ENCODE measurements at places on chromosomes 7 and 10. TPM values are rescaled to one million over a fixed set of nuclear protein-coding genes. Genes with fewer than 3 reads are reported as not detected.

The CCL24 gene
- not detected for total RNA-seq

The ARL4A gene
- 116 TPM for total RNA-seq

The GIMAP4 gene
- total RNA-seq: 6.5 TPM

The HABP2 gene
- total RNA-seq: not detected

The ASCC1 gene
- total RNA-seq: 21.0 TPM

The NXPH1 gene
- not detected for total RNA-seq

The PLEKHS1 gene
- total RNA-seq: 0.32 TPM

DNA sequence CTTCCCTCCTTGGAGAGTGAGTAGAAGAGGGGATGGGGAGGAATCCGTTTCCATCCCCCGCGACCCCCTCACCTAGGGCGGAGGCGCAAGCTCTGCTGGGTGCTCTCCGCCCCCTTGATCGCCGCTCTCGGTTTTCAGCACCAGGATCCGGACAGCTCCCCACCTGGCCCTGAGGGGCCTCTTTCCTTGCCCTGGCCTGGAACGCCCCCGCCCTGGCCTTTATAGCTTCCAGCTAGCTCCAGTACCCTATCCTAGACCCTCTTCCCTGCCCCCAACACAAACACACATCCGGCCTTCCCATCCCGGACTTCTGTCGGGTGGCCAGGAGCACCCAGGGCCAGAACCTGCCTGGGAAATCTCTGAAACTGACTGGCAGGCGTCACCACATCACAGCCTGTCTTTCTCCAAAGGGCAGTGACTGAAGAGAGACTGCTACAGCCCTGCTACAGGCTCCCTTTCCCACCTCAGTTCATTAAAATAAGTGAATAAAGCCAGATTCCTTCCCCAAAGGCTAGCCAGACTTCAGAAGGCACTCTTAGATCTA, 72.3 kb upstream of the LEP start:
- H3K27me3 ChIP-seq: peaks cover 85% of the 10 kb centered on the region
- no peaks in the 10 kb centered on the region for H3K36me3 ChIP-seq
- H3K4me3 ChIP-seq: no peak overlapping the region
- peak; percentile 47 for DNase-seq
- peaks cover 24% of the 10 kb centered on the region for H3K4me1 ChIP-seq

- no peaks in the 10 kb centered on the region for H3K36me3 ChIP-seq
- H3K4me1 ChIP-seq: peaks cover 3% of the 10 kb centered on the region
- no peak overlapping the region for H3K27ac ChIP-seq
Observed at GRCh38 chr10:26335574-26336093, 102.5 kb upstream of the APBB1IP start.

DNA sequence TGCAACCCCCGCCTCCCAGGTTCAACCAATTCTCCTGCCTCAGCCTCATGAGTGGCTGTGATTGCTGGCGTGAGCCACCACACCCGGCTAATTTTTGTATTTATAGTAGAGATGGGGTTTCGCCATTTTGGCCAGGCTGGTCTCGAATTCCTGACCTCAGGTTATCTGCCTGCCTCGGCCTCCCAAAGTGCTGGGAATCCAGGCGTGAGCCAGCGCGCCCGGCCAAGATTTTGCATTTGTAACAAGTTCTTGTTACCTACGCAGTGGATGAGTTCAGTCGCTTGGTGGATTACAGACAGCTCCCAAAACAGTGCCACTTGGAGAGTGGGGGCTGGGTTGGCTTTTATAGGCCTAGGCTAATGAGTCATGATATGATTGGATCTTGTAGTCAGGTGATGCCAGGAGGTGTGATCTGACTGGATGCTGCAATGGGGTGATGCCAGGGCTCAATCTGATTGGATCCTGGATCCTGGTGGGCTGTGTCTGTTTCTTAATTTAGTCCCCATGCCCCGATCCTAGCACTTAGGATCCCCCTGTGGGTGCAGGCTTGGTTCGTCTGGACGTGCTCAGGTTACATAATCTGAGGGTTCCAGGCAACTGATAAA, 20.3 kb downstream of the SBDS start:
- H3K27me3 ChIP-seq: no peaks in the 10 kb centered on the region
- DNase-seq: no peak
- no peaks in the 10 kb centered on the region for H3K4me1 ChIP-seq
- no peak overlapping the region for H3K27ac ChIP-seq
- H3K36me3 ChIP-seq: no peaks in the 10 kb centered on the region

DNA sequence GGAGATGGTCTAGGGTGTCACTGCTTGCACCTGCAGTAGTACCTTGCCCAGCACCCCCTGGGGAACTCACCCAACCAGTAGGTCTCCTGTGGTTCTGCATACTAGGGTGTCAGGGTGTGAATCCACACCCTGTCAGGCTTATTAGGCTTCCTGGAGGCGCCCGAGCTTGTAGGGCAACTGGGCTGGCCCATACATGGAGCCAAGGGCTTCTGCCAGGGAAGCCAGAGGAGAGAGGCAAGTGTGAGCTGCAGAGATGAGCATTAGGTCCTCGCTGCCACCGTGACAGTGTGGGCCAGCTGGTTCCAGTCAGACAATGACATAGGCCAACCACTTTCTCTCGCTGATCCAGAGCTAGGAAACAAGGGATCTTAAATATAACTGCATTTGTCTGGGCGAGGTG, 11.2 kb downstream of the MXI1 start:
- H3K36me3 ChIP-seq: no peaks in the 10 kb centered on the region
- no peak overlapping the region for H3K4me3 ChIP-seq
- peaks cover 53% of the 10 kb centered on the region for H3K4me1 ChIP-seq
- H3K27me3 ChIP-seq: no peaks in the 10 kb centered on the region
- peak overlapping the region; percentile 8 for H3K27ac ChIP-seq
- no peak for DNase-seq

DNA sequence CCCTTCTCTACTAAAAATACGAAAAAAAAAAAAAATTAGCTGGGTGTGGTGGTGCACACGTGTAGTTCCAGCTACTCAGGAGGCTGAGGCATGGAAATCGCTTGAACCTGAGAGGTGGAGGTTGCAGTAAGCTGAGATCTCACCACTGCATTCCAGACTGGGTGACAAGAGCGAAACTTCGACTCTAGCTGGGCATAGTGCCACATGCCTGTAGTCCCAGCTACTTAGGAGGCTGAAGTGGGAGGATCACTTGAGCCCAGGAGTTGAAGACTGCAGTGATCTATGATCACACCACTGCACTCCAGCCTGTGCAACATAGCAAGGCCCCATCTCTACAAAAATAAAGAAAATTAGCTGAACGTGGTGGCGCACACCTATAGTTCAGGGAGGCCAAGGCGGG, 1.2 kb upstream of the SPACDR start:
- H3K27ac ChIP-seq: no peak overlapping the region
- peaks cover 42% of the 10 kb centered on the region for H3K4me1 ChIP-seq
- H3K4me3 ChIP-seq: no peak overlapping the region
- peaks cover 17% of the 10 kb centered on the region for H3K36me3 ChIP-seq
- H3K27me3 ChIP-seq: no peaks in the 10 kb centered on the region

GRCh38 chr7:144473908-144474307, 70.4 kb upstream of the NOBOX start:
- H3K4me3 ChIP-seq: no peak overlapping the region
- no peak for DNase-seq
- no peaks in the 10 kb centered on the region for H3K4me1 ChIP-seq
- no peaks in the 10 kb centered on the region for H3K36me3 ChIP-seq
- no peak overlapping the region for H3K27ac ChIP-seq

DNA sequence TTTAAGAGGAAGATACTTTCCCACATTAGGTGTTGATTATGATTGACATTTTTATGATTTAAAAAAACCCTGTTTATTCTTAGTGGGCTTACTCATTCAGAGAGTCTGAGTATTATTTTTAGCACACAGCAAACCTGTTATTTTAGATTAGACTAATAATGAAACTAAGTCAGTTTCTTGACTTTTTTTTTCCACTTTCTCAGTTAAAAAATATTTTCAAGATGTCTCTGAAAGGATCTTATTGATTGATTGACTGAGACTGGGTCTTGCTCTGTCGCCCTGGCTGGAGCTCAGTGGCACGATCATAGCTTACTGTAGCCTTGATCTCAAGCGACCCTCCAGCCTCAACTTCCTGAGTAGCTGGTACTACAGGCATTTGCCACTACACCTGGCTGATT, 20.4 kb upstream of the INPP5F start:
- DNase-seq: no peak
- no peak overlapping the region for H3K27ac ChIP-seq
- no peaks in the 10 kb centered on the region for H3K27me3 ChIP-seq
- no peak overlapping the region for H3K4me3 ChIP-seq
- H3K36me3 ChIP-seq: no peaks in the 10 kb centered on the region
- H3K4me1 ChIP-seq: no peaks in the 10 kb centered on the region

DNA sequence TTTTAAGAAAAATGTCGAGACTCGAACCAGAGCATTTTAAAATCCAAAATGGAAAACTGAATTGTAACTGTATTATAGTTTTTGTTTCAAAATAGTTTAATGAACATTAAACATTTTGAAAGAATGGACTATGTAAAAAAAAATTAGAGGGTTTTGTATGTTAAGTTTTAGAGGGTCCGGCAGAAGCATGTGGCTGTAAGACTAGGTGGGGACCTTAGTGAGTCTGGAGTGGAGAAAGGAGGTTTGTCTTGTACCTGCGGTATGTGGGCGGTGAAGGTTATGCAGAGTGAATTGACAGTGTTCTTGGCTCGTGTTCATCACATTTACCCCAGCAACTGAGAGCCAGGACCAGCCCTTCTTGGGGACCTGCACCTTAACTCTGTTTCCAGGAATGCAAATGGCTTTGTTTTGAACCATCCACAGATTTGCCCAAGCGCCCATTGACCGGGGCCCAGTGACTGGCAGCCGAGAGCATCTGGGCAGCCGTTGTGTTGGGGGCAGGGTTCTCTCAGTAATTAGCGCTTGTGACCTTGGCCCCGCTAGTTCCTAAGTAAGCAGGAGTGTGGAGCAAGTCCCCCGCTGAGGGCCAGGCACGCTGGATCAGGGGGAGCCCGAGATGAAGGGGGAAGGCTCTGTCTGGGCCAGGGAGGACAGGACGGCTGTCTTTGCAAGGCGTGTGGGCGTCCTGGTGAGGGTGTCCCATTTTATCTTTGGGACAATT, 1.4 kb upstream of the KLF6 start:
- DNase-seq: no peak
- peaks cover 12% of the 10 kb centered on the region for H3K4me1 ChIP-seq

- no peaks in the 10 kb centered on the region for H3K4me1 ChIP-seq
- no peaks in the 10 kb centered on the region for H3K27me3 ChIP-seq
- H3K4me3 ChIP-seq: no peak overlapping the region
- DNase-seq: no peak
Observed at GRCh38 chr7:115975766-115976165, 54.8 kb downstream of the TFEC start.

- no peak for DNase-seq
- no peaks in the 10 kb centered on the region for H3K4me1 ChIP-seq
- H3K36me3 ChIP-seq: no peaks in the 10 kb centered on the region
- H3K27ac ChIP-seq: no peak overlapping the region
- no peaks in the 10 kb centered on the region for H3K27me3 ChIP-seq
Observed at GRCh38 chr10:48776528-48776927, 91.9 kb downstream of the WDFY4 start.

- no peaks in the 10 kb centered on the region for H3K4me1 ChIP-seq
- no peaks in the 10 kb centered on the region for H3K27me3 ChIP-seq
- no peak for DNase-seq
- no peaks in the 10 kb centered on the region for H3K36me3 ChIP-seq
Observed at GRCh38 chr7:142459551-142459963, 201.7 kb upstream of the PRSS58 start.

DNA sequence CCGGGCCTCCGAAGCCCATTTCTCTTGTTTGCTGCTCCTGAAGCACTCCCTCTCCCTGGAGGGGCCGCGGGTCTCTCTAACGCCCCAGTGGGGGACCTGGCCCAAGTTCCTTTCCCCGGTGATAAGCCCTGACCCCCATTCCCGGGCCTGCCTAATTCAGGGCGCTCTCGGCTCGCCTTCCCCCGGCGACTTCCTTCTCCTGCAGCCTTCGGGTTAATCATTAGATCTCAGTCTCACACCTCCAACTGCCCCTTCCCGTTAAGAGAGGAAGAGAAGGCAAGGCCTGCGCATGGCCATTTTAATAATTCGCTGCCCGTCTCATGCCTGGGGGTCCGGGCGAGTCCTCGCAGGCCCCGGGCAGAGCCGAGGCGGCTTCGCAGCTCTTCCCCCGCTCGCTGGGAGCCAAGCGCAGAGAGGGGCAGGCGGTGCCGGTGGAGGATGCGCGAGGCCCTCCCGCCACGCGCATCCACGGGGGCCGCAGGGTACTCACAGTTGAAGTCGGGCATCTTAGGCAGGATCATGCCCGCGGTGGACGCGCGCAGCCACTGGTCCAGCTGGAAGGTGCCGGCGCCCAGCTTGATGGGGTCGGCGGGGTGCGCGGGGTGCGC, 1.2 kb downstream of the MNX1 start:
- peak overlapping the region; percentile 29 for H3K4me3 ChIP-seq
- DNase-seq: peak; percentile 72
- H3K36me3 ChIP-seq: no peaks in the 10 kb centered on the region
- H3K27me3 ChIP-seq: peaks cover 98% of the 10 kb centered on the region

DNA sequence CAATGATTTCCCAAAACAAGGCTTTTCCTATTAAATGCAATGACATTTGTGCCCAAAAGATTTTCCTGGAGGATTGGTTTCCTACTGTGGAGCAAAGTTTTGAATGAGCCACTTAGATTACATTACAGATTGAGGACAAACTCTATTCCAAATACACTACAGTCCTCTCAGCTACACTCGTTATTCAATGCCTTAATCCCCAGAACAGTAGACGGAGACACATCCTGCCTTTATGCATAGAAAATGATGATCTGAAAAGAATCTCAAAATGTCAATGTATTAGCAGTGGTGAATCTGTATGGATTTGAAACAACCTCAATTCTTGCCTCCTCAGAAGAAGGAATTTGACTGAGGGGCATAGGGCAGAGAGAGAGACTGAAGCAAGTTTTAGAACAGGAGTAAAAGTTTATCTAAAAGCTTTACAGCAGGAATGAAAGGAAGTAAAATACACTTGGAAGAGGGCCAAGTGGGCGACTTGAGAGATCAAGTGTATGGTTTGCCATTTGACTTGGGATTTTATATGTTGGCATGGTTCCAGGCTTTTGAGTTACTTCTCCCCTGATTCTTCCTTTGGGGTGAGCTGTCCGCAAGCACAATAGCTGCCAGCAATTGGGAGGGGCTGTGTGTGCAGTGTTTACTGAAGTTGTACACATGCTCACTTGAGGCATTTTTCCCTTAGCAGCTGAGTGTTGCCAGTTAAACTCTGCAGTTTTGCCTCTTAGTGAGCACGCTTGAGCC, 891.9 kb upstream of the MBL2 start:
- H3K27me3 ChIP-seq: no peaks in the 10 kb centered on the region
- no peak overlapping the region for H3K4me3 ChIP-seq
- H3K27ac ChIP-seq: no peak overlapping the region
- DNase-seq: no peak

DNA sequence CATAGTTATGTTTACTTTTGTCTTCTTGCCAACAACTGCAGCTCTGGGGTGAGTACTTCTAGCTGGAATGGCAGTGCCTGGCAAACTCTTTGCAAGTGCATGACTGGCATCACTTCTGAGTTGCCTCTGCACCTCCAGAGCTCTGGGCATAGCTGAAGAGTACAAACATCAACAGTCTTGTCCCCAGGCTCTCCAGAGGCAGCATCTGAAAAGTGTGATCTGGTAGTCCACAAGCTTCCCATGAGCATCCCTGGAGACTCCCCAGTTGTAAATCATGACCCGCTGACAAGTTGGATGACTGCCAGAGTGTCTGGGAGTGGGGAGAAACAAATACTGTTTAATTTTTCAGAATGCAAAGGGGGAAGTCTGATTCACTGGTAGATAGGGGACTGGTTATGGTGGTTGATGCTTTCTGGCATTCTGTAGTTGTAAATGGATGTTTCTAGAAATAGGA, 138.9 kb upstream of the CDK13 start:
- no peak overlapping the region for H3K4me3 ChIP-seq
- no peak overlapping the region for H3K27ac ChIP-seq
- H3K36me3 ChIP-seq: no peaks in the 10 kb centered on the region
- H3K4me1 ChIP-seq: peaks cover 14% of the 10 kb centered on the region
- no peak for DNase-seq
- H3K27me3 ChIP-seq: peaks cover 7% of the 10 kb centered on the region
